ENCODE measurements at places on chromosomes 1 and 21.
A peak's percentile ranks its signal among the peaks of the same experiment; 100 is the strongest.

GRCh38 chr1:27887215-27888021, 15.1 kb downstream of the THEMIS2 start:
- no peak for DNase-seq

- no peak for DNase-seq
These were observed 27.7 kb upstream of the MAGOH start for GRCh38 chr1:53266038-53266437.

GRCh38 chr1:18160290-18160942, 52.8 kb downstream of the IGSF21 start:
- DNase-seq: no peak

GRCh38 chr1:20278692-20279130, 12.0 kb upstream of the VWA5B1 start:
- DNase-seq: no peak

- no peak for DNase-seq
These were observed 1194.5 kb downstream of the PLA2G4A start for GRCh38 chr1:188023206-188023605.

DNA sequence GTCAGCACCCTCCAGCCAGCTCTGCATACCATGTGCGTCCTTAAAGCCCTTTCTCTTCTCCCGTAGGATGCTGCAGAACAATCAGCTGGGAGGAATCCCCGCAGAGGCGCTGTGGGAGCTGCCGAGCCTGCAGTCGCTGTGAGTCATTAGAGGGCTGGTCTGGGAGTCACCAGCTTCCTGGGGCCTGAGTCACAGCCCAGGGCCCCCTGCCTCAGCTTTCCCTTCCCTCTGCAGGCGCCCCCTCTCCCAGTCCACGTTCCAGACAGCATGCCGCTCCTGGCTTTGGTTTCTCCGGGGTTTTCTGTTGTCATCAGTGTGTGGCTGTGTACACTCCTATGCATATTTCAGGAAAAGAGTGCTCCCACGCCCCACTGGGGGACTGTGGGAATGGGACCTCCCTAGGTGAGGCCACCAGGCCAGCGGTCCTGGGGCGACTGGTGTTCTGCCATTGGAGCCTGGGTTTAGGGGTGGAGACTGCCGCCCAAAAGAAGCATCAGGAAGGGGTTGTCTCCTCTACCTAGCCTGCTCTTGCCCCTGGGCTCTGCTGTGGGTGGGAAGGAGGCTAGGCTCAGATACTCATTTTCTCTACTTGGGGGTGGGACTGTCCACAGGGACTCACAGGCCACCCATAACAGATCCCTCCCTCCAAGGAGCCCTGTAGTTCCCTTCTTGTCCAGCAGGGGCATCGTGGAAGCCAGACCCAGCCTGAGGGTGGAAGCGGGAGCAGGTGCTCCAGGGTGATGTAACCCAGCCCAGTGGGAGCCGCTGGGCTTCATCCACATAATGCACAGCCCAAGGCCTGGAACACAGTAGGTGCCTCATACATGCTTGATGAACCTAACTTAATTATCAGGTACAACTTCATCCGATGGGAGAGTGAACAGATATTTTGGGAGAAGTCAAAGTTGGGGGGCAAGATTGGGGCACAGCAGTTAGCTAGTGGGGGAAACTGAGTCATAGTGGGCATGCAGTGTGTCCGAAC, 42.5 kb downstream of the LGR6 start:
- peak; percentile 57 for DNase-seq

- no peak for DNase-seq
These were observed 1598.9 kb downstream of the PLA2G4A start for GRCh38 chr1:188427642-188428041.

- no peak for DNase-seq
These were observed at the start of gene S100A8 for GRCh38 chr1:153390938-153391710. S100A8 (minus strand) TSS chr1:153391073; CDS start chr1:153390535, 538 bp downstream.

GRCh38 chr1:228299211-228299610, 91.4 kb downstream of the OBSCN start:
- no peak for DNase-seq

DNA sequence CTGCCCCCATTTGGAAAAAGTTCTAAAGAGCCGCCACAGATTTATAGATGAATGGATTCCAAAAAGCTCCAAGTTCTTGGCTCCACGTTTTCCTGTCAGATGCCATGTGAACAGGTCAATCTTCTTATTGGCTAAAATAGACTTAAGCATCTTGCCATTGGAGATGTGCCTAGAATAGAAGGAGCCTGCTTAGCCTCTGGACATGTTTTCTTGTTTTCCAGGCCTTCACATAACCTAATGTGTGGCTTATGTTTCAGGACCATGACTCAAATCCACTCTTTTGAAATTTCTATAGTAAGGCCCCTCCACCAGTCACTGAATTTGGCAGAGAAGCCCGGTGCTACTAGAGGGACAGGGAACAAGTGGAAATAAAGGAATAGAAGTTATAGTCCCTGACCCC, 31.5 kb downstream of the PHC2 start:
- DNase-seq: no peak

GRCh38 chr1:101101360-101101759, 75.8 kb upstream of the DPH5 start:
- no peak for DNase-seq

DNA sequence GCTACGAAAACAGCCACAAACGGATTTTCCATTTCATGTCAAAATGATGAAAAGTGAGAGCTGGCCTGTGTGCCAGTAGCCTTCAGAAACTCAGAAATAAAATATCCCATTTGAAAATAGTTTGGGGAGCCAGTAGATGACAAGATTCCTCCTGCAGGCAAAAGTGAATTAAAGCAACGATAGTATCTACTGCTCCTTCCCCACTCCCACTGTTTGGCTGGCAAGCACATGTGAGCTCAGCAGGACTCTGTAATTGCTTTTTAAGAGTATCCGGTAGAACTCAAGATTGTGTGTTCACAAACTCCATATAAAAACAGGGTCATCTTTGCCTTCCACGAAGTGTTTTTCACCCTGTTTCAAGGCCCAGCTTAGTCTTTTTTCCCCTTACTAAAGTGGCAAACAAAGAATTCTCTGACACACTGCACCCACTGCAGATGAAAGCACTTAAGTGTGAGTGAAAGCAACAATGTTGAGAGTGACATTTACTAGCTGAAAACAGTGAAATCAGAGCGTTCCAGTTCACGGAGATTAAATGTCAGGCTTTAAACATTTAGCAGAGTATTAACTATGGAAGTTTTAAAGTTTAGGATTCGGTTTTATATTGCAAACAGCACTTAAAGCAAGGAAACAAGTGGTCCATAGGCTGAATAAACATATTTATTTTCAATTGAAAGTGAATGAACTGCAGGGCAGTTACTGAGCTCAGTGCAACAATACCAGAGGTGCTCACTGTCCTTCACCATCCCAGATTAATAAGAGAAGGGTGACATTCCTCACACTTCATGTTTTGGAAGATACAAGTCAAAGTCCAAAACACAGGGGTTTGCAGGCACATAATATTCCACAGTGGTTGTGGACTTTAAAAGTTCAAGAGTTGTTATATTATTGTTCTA, 70.0 kb downstream of the ALG14 start:
- DNase-seq: no peak

- no peak for DNase-seq
These were observed 172.5 kb upstream of the GALNT2 start for GRCh38 chr1:229894532-229894931.

DNA sequence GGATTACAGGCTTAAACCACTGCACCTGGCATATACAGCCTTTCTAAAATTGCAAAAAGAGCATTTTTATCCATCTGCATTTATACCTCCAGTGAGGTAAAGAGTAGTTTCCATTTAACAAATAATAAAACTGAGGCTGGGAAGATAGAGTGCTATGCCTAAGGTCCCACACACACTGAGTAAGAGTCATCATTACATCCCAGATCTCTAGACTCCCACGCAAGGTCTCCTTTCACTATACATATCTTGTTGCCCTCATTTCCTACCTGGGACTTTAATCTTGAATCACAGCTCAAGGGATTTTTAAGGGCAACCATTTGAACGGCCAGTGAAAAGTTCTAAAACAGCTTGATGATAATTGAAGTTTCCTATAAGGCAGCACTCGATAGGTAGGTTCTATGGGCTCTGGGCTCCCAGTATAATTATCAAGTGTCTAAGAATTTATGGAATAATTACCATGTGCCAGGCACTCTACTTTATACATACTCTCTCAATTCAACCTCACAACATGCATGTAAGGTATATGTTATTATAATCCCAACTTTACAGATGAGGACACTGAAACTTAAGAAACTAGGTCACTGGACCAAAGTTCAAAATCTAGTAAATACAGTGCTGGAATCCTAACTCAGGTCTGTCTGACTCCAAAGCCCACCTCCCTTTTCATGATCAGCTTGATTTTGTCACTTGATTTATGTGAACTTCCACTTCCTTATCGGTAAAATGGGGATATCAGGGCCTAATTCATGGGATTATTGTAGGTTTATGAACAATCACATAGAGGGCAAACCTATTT, 23.3 kb upstream of the EPS15 start:
- DNase-seq: no peak

DNA sequence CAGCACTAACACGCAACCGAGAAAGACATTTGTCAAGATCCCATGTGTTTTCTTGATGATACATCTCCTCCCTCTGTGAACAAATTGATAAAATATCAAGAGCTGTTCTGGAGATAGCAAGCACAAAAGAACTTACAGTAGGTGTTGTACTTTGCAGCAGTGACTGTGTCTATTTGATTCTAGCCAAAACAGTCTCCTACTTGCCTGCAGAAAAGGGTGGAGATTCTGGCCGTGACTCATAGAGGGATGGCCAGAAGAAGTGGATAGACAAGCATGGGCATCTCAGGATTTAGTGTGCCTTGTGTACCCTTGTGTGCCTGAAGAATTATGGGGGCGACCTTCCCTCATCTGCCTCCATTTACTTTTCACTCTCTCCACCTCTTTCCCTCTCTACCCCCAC, 458.4 kb upstream of the LRRC7 start:
- DNase-seq: no peak

DNA sequence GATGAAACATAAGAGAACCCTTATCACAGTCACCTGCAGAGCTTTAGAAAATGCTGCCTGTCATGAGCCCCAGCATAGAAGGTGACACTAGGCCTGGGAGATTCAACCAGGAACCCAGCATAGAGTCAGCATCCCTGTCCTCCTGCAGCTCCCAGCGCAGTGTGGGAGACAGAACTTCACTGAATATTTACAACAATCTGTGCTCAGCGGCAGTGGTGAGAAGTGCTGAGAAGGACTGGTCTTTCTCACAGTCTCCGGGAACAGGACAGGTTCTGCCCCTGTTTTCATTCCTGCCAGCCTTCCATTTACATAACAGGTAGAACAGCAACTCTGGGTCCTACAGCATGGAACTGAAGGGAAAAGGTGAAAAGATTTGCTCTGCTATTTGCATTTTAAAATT, 83.5 kb upstream of the GADD45A start:
- no peak for DNase-seq

DNA sequence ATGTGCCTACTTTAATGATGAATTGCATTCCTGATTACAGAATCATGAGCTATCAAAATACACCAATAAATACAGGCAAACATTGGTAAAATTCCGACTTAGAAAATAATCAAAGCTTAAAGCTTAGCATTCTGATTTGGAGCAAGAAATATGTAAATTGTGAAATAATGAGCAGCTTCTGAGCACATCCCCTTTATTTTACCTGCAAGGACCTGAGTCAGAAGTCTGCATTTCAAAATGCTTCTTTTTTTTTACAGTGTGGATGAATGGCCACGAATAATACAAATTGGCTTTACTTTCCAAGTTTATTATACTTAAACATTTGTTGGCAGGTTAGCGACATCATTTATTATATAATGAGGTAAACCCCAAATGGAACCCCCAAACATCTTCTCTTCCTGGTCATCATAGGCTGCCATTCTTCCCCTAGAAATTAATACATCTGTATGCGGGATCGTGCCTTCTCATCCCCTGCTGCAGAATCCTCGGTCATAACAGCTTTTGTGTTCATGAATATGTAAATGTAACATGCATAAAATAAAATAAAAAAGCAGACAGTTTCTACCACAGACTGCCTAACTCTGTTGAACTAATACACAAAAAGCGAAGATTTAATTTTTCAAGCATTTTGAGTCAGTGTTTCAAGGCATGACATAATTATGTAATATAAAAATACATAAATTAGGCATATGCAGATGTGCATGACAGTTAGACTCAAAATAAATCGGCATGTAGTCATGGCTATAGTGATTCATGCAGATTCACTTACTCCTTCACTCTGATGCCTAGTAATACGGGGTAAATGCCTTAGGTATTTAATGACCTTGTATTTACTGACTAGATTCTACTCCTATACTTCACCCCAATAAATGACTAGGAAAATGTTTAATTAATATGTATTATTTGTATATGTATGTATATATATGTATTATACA, 339.7 kb downstream of the USP25 start:
- DNase-seq: no peak

GRCh38 chr1:162165528-162165927, 96.0 kb downstream of the NOS1AP start:
- DNase-seq: no peak

DNA sequence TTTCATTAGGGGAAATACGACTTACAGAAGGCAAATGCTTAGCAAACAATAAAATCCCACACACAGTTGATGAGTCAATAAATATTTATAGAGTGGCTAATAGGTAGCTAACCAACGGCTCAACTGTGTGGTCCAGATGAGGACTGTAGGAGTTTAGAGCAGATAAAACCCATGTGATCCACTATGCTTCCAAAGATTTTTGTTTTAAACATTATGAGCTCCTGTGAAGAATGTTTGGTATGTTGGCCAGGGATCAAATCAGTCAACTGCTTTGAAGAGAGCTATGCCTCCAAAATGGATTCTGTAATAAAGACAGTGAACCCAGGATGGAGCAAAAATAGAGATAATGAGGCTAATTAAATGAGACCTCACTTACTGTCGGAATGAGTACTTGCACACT, 72.3 kb upstream of the COL11A1 start:
- DNase-seq: no peak

- no peak for DNase-seq
These were observed 17.3 kb upstream of the TTLL10 start for GRCh38 chr1:1156140-1157032.

- DNase-seq: no peak
These were observed 11.1 kb downstream of the AMY2B start for GRCh38 chr1:103582464-103582863.

DNA sequence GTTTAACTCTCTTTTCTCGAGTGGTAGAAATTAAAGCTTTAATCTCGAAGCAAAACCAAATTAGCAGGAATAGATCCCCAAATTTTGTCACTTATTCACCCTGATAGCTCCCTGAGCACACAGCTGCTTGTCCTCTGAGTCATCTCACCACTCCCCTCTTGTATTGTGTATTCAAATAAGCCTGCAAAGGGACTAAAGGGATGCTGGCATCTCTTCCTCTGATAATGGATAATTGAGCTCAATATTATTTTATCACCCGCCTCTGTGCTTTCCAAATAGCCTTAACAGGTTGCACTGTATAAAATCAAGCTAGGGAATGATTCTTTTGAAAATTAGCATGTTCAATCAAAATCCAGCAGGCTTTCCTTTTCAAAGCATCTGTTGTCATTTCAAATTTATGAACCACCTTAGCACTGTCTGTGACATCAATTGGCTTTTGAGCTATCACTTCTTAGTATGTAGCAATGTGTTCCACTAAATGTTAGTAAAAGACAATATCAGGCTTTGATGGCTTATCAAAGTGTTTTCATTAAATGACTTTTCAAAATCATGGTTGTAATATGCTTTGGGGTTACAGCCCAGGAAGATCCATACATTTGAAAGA, 561.6 kb downstream of the PLA2G4A start:
- DNase-seq: no peak
